ENCODE measurements at places on chromosomes 6 and 20.
A peak's percentile ranks its signal among the peaks of the same experiment; 100 is the strongest.

DNA sequence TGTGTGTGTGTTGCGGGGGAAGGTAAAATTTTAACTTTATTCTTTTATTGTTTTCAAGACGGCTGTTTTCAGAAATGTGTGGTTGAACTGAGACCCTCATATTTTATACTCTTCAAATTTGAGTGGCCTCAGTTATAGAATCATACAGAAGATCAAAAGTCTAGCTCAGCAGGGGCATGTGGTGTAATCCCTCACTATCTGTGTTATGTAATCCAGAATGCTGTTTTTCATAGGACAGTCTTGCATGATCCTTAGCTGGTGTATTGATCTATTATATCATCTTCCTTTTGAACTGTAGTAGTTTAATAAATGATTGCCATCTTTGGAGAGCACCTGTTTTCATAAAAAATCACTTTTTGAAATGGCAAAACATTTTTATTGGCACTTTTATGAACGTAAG lies 1.4 kb downstream of the PLCB4 start:
- no peak for DNase-seq

DNA sequence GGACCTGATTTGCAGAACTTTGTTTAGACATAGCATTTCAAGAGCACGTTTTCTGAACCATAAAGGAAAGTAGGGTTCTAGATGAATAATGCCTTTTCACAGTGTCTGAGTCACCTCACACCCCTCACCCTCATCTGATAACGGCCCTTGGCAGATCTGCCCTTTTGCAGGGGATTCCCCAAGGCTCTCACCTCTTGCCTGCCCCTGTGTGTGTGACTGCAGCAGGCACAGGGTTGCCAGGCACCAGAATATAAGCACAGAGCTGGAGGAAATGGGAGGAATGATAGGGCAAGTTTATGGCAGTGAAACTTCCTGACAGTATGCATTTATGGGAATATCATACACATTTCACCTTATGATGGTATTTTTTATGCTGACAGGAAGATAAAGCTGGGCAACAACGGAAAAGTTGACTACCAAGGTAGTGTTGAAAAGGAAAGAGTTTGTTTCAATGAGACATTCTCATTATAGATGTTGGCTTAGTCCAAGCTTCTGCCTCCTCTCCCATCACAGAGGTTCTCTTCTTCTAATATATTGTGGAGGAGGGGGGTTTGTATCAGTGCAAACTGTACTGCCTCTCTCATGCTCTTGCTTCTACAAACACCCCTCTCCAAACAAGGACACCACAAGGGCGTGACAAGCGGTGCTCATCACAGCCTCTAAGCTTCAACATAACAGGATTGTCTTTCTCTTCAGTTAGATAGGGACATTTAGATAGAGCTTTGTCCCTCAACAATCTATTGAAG lies 101.5 kb upstream of the BACH2 start:
- DNase-seq = no peak

- DNase-seq = no peak
Observed at GRCh38 chr20:8858181-8858787, 210.6 kb upstream of the PLCB4 start.

- DNase-seq = no peak
Observed at GRCh38 chr6:105135056-105135455, 44.8 kb downstream of the POPDC3 start.

GRCh38 chr20:34863421-34863965 lies 9.2 kb downstream of the GGT7 start:
- DNase-seq = no peak

DNA sequence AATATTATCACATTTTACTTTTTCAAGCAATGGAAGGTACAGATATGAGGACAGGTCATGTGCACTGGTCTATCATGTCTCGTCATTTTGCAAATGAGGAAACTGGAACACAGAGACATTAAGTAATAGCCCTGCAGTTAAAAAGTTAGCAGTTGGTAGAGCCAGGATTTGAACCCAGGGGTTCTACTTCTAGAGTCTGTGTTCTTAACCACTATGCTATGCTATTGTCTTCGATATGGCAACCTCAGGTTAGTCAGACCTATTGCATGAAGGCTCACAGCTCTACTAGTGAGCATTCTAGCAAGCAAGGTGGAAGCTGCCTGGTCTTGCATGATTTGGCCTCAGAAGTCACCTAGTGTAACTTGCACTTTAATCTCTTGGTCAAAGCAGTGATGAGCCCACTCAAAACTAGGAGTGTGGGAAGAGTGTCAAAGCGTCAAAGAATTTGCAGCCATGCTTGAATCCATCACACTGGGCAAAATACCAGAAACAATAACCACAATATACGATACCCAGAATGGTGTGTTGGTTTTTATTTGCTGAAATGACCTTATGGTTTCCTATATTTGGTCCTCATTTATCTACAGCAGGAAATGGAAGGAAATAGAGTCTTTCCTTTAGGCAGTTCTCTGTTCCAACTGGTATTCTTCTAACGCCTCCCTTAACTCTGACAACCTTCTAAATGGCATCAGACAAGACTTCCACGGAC lies 20.4 kb upstream of the BMP2 start:
- no peak for DNase-seq

- no peak for DNase-seq
Observed at GRCh38 chr20:13105039-13105438, 96.3 kb downstream of the SPTLC3 start.

DNA sequence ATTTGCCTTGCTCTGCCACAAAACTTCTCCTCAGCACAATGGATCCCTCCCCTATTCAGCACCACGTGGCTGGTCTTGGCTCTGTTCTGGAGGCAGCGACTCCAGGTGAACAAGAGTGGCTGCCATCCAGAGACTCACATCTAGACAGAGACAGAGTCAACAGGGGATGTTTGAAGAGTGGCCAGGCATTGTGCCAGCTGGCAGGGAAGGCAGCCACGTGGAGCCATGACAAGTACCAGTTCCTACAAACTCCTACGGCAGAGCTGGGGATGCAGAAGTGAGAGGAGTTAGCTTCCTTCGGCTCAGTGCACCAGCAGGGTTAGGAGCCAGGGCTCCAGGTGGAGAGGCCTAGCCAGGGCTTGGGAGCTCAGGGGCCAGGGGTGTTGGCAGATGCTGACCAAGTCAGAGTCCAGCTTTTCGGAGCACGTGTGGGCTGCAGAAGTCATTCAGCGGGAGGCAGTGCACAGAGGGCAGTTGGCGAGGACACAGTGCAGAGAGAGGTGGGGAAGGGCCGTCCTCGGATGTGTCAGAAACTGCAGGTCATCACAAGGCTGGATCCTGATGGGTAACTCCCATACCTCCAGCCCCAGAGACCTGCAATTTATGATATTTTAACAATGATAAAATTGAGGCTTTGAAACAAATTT lies 171.7 kb upstream of the PDE10A start:
- DNase-seq = no peak

DNA sequence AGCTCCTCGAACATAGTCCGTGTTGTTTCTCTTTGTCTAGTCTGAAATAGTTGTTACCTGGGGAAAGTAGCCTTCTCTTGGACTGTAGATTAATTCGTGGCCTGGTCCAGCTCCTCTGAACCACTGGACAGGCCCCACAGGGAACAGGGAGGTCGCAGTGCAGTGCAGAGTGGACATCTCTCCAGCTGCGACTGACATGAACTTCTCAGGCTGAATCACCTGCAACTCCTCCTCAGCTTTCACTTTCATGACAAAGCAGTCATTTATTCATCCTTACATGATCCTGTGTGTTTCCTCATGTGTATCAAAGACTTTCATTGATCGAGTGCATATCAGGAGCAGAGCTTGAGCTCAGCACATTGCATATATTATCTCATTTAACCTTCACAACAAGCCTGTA lies 19.1 kb upstream of the SIRPG start:
- no peak for DNase-seq

GRCh38 chr6:35522660-35523658 lies 10.3 kb upstream of the TULP1 start:
- peak; percentile 61 for DNase-seq

DNA sequence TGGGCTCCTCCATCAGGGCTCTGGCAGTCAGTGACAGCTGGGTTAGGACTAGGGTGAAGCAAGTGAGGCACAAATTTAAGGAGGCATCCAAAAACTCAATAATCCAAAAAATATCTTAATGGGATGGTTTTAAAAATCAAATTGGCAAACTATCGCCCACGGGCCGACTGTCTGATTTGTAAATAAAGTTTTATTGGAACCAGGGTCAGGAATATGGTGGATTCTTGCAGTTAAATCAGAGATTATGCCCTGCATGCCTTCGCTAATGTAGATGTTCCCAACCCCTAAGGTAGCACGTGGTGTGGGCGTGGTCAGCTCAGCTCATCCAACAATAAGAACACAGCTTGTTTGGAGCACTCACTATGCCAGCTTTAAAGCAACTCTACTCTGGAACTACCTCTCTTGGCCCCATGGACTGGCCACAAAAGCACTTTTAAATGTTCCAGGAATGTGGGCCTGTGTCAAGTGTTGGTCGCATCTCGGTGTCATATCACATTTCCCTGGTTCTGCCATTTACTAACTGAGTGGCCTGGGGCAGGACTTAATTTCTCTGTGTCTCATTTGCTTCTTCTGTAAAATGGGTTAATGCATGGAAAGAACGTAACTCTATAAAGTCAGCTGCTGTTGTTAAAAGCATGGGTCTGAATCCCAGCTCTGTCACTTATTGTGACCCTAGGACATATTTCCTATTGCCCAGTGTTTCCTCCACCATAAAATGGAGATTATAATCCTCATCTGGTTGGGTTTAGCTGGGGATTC lies 7.0 kb downstream of the TP53RK start:
- no peak for DNase-seq

DNA sequence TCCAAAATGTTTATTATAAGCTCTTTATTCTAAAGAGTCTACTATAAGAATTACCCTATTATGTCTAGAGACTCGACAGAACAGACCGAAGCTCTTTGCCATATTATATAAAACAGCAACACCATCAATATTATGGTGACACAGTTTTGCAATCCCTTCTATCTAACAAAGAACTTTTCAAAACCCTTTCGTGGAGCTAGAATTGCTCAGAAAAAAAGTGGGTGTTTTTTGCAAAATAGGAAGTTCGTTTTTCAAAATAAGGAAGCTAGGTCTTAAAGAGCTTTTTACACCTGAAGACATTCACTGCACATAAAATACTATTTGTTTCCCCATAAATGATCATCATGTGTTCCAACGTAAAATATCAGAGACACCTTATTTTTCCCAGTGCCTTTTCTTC lies 240.0 kb downstream of the FOXC1 start:
- DNase-seq = peak; percentile 64

- DNase-seq = peak; percentile 22
Observed at GRCh38 chr20:62914970-62915457, 11.3 kb downstream of the DIDO1 start.

DNA sequence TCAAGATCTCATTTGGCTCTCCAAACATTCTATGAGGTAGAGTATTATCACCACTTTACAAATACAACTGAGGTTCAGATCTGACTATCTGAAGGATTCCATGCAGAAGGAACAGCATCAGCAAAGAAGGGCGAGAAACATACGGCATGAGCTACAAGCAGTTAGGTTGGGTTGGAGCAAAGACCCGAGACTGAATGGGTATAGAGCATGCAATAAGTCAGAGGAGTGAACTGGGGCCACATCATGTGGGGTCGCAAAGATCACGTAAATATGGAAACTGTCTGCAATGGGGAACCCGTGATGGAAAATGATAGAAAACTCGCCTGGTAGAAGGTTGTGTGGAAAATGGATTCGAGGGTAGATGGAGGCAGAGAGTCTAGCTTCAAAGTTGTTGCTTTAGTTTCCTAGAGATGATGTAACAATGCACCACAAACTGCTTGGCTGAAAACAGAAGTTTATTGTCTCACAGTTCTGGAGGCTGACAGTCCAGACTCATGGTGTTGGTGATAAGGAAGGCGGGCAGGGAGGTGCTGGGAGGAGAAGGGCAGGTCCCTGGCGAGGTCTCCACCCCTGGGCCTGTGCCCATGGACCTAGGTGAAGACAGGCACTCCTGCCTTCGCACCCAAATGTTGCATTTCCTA lies 44.3 kb upstream of the BCLAF1 start:
- DNase-seq = no peak

DNA sequence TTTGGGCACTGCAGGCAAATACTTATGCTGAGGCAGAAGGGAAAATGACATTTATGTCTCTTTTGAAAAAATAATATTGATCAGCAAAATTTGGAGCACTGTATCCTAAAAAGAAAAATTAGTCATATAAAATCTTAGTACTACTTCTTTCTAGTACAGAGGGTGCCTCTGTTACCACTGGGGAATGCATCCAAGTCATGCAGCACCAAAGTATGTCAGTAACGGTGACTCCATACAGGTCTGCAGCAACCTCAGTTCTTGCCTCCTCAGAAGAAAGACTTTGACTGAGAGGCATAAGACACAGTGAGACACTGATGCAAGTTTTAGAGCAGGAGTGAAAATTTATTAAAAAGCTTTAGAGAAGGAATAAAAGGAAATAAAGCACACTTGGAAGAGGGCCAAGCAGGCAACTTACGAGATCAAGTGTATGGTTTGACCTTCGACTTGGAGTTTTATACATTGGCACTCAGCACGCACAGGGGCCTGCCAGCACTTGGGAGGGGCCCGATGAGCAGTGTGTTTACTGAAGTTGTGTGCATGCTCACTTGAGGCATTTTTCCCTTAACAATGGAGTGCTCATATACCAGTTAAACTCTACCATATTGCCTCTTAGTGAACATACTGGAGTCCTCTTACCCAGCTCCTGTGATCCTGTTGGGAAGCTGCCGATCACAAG lies 1244.8 kb downstream of the EPHA7 start:
- DNase-seq = no peak

DNA sequence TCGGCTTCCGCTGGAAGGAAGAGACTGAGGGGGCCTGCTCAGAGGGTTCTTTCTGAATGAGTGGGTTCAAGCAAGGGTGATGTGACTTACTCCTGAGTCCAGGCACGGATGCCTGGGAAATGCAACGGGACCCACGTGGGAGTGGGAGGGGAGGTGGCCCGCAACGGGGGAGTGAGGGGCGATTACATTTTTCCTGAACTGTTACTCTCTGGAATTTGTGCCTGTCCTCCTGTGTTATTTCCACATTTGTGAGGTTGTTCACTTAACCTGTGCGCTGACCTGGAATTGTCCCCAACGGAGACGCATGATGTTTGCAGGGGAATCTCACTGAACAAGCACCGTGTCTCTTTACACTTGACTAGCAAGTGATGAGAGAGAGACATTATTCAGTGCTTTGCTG lies 209.4 kb downstream of the CDH4 start:
- no peak for DNase-seq

DNA sequence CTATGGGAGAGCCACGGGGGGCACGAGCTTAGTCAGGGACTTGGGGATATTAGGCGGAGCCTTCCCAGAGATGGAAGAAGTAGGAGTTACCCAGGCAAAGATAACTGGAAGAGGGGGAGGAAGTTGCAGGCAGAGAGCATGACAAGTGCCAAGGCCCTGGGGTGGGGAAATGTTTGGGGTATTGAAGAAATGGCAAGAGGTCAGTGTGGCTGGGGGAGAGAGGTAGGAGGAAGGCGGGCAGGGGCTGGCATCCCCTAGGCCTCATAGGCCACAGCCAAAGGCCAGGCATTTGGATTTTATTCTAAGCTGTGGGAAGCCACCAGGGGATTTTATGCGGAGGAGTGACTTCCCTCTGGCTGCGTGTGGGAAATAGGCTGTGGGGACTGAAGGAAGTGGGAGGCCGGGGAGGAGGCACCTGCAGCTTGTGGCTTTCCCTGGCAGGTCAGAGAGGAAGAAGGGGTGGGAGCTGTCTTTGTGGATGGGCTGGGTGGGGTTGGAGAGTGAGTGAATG lies 22.7 kb downstream of the SNAI1 start:
- DNase-seq = peak; percentile 66

- no peak for DNase-seq
Observed at GRCh38 chr6:44499609-44500008, 112.1 kb downstream of the CDC5L start.

GRCh38 chr6:47308198-47308517 lies 1.5 kb downstream of the TNFRSF21 start:
- peak; percentile 9 for DNase-seq

Data from inflammatory macrophage (primary cell).